ENCODE measurements at places on chromosomes 16 and 17. TPM values are rescaled to one million over a fixed set of nuclear protein-coding genes. Genes with fewer than 3 reads are reported as not detected.

Gene ABCC12
- total RNA-seq: not detected

Gene KRTAP4-4
- total RNA-seq: not detected

Gene C16orf86
- 2.0 TPM for total RNA-seq

Gene SERPINF2
- 0.70 TPM for total RNA-seq

Gene RGS11
- total RNA-seq: 0.11 TPM

Data from hair follicular keratinocyte (primary cell).